ENCODE measurements at places on chromosomes 13 and 19.
A peak's percentile ranks its signal among the peaks of the same experiment; 100 is the strongest.

- DNase-seq, result peak; percentile 37
These were observed 1.1 kb upstream of the NR2F6 start for GRCh38 chr19:17246681-17247425.

- DNase-seq, result no peak
These were observed 171.1 kb downstream of the KCTD12 start for GRCh38 chr13:76715075-76715474.

DNA sequence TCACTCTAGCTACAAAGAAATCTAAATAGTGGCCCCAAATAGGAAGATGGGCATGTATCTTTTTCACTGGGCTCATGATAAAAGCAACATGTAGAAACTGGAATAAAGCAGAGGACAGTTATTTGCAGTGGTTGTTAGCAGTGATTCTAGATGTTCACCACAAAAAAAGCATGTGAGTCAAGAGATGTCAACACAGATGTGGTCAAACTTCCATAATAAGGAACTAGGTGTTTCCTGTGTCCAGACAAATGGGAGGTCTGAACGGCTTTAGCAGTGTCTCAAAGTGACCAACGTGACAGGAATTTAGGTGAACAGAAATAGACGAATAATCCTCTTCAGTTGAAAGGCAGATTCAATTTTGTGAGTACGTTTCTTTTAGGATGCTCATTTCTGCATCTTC is 162.7 kb downstream of the TBC1D4 start:
- DNase-seq, result no peak

- DNase-seq, result no peak
These were observed 34.9 kb downstream of the PAK4 start for GRCh38 chr19:39160523-39160861.

DNA sequence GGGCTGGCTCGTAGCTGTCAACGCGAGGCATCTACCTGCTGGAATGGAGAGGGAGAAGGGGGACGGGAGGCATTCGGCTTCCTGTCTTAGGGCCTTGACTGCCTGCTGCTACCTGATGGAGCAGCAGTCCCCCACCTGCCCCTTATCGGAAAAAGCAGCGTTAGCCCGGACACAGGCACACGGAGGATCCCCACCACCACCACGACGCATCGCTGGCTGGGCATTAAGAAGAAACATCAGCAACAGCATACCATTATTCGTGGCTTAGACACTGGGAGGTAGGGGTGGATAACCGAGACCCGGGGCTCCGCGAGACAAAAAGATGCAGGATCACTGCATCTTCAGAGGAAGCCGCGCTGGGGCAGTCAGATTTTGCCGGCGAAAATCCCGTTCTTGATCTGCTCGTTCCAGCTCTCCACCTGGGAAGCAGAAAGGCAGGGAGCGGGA is 1.1 kb downstream of the COX6B2 start:
- DNase-seq, result no peak

DNA sequence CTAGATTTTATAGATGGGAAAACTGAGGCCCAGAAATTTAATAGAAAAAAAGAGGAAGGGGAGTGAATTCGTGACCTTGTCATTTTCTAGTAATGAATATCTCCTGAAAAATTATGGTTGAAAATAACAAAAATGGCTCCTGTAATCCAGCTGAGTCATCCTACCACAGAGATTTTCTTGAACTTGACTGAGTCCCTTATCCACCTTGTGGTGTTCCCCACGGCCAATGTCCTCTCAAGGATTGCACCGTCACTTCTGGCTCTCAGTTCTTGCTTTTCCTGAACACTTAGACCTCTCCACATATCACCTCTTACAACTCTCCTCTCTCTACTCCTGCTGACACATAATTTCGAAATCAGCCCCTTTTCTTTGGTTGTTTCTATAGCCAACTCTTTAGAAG is 1.2 kb upstream of the KATNAL1 start:
- DNase-seq, result no peak

DNA sequence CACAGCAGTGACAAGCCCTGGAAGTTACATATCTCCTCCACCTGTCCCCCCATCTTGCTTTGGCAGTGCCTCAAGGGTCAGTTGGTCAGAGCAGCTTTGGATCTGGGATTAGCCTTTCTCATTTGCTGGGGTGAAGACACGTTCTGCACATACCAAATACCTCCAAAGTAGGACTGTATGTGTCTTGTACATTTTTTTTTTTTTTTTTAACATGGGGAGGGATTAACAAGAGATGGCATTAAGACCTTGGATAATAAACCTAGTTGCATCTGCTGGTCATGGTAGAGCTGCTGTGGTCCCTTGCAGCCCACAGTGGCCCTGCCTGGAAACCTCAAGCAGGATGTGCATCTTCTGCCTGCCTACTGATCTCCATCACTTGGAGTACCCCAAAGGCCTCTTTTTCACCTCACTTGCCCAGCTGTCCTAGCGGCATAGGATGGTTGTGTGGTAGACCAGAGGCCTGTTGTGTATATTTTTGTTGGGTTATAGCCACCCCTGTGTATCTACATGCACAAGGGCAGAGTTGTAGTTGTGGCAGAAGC is 2.5 kb downstream of the RPS19 start:
- no peak for DNase-seq

DNA sequence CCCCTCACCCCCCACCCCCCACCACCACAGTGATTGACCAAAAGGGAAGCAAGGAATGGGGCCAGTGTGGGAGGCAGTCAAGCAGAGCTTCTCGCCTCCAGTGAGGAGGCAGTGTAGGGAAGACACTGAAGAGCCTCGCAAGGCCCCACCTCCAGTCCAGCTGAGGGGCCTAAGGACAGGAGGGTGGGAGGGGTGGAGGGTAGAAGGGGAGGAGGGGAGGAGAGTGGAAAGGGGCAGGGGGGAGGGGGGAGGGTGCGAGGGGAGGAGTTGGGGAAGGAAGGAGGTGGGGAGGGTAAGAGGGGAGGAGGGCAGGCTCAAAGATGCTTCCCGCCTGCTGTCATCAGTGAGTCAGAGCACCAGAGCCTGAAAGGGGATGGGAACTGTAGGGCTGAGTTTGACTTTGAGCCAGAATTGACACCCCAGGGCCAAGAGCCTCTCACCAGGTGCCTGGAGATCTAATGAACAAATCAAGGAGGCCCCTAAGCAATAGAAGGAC is 786.2 kb downstream of the UQCRFS1 start:
- no peak for DNase-seq

GRCh38 chr19:14544977-14545715 is 15.8 kb downstream of the TECR start:
- DNase-seq, result peak; percentile 93

DNA sequence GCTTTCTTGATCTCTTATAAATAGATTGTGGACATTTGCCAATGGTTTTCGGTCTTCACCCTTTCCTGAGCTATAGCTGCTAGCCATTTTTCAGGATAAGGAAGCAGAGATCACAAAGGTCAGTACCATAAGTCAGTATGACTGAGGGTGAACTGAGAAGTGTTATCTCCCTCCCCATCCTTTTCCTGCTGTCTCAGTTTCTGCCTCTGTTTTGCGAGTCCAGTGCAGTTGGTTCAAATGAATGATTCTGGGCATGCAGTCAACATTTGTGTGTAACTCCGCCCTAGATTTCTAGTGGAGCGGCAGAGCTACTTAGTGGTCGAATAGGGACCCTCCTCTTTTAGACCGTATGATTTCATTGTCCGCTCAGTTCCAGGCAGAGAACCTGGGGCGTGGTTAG is 460.8 kb upstream of the ARGLU1 start:
- DNase-seq, result no peak

GRCh38 chr13:81987159-81987558 is 1646.2 kb upstream of the SPRY2 start:
- peak; percentile 14 for DNase-seq

DNA sequence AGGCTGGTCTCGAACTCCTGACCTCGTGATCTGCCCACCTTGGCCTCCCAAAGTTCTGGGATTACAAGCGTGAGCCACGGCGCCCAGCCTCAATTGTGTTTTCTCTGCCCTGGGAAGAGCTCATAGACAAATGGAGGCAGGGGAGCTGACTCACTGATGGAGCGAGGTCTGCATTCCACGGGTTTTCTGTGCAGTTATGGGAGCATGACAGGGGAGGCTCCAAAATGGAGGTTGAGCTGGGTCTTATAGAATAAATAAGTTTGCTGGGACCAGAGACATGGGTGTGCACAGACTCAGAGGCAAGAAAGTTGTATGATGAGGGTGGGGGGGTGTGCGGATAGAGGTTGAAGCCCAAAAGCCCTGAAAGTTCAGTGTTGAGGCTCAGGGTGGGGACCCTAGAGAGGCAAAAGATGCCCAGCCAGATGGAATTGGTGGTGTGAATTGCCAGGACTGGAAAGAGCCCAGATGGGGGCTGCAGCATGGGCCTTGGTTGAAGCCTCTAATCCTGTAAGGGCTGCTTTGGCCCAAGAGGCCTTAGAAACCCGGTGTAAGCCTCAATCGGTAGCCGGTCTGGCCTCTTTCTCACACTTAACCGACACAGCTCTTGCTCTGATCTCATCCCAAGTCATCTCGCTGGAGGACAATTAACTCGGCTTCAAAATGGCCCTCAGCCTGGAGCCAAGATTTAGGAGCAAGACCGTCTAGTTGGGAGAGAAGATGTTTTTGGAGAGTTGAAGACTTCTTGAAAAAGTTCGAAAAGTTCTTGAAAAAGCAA is 1.9 kb downstream of the TPM4 start:
- no peak for DNase-seq

DNA sequence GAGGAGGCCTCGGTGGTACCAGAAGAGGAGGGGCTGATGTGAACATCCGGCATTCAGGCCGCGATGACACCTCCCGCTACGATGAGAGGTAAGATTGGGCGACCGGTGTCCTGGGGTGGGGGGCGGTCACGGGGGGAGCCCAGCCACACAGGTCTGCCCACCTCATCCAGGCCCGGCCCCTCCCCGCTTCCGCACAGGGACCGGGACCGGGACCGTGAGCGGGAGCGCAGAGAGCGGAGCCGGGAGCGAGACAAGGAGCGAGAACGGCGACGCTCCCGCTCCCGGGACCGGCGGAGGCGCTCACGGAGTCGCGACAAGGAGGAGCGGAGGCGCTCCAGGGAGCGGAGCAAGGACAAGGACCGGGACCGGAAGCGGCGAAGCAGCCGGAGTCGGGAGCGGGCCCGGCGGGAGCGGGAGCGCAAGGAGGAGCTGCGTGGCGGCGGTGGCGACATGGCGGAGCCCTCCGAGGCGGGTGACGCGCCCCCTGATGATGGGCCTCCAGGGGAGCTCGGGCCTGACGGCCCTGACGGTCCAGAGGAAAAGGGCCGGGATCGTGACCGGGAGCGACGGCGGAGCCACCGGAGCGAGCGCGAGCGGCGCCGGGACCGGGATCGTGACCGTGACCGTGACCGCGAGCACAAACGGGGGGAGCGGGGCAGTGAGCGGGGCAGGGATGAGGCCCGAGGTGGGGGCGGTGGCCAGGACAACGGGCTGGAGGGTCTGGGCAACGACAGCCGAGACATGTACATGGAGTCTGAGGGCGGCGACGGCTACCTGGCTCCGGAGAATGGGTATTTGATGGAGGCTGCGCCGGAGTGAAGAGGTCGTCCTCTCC is 6.3 kb upstream of the LIN7B start:
- no peak for DNase-seq

DNA sequence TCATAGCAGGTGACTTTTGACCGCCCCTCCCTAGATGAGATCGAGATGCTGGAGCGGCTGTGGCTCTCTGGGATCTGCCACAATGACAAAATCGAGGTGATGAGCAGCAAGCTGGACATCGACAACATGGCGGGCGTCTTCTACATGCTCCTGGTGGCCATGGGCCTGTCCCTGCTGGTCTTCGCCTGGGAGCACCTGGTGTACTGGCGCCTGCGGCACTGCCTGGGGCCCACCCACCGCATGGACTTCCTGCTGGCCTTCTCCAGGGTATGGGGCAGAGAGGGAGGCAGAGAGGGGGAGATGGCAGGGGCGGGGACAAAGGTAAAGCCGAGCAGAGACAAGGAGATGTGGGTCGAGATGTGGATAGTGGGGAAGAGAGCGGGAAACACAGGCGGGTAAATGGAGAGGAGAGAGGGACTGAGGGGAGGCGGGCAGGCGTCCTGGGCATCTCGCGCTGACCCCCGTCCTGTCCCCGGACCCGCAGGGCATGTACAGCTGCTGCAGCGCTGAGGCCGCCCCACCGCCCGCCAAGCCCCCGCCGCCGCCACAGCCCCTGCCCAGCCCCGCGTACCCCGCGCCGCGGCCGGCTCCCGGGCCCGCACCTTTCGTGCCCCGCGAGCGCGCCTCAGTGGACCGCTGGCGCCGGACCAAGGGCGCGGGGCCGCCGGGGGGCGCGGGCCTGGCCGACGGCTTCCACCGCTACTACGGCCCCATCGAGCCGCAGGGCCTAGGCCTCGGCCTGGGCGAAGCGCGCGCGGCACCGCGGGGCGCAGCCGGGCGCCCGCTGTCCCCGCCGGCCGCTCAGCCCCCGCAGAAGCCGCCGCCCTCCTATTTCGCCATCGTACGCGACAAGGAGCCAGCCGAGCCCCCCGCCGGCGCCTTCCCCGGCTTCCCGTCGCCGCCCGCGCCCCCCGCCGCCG is 3.4 kb upstream of the GRWD1 start:
- DNase-seq, result no peak

Data from NCI-H2081 (cell line).